ENCODE measurements at places on chromosomes 16 and 17. TPM values are rescaled to one million over a fixed set of nuclear protein-coding genes. Genes with fewer than 3 reads are reported as not detected.

DNA sequence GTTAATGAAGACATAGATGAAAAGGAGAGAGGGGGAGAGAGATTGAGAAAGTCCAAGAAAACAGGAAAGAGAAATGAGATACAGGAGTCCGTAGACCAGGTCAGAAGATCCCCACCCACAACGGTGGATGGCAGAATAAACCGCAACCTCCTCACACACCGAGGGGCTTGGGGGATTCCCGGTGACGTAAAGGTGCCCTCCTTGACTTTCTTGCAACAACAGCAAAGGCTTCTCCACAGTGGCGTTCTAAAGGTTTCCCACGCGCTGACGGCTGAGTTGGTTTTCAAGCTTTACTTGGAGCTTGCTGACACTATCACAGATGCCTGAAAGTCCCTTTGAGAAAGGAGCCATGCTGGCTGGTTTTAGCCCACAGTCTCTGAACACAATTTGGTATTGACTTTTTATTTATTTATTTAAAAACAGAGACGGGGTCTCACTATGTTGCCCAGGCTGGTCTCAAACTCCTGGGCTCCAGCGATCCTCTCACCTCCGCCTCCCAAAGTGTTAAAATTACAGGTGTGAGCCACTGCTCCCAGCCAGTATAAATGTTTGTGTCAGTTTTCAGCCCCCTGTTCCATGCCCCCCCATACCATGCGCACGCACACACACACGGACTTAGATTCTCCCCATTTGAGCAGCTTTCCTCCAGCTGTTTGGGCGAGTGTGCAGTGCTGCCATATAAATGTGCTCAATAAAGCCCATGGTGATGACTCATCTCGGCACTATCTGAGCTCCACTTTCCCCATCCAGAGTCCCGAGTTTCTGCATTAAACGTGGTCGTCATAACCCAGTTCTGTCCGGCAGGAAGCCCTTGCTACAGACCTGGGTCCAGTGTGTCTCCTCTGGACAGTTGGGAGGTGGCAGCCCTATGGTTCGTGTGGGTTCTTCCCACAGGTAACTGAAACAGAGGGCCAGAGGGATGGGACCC lies 33.0 kb upstream of the SEC14L1 start:
- DNase-seq, result no peak

DNA sequence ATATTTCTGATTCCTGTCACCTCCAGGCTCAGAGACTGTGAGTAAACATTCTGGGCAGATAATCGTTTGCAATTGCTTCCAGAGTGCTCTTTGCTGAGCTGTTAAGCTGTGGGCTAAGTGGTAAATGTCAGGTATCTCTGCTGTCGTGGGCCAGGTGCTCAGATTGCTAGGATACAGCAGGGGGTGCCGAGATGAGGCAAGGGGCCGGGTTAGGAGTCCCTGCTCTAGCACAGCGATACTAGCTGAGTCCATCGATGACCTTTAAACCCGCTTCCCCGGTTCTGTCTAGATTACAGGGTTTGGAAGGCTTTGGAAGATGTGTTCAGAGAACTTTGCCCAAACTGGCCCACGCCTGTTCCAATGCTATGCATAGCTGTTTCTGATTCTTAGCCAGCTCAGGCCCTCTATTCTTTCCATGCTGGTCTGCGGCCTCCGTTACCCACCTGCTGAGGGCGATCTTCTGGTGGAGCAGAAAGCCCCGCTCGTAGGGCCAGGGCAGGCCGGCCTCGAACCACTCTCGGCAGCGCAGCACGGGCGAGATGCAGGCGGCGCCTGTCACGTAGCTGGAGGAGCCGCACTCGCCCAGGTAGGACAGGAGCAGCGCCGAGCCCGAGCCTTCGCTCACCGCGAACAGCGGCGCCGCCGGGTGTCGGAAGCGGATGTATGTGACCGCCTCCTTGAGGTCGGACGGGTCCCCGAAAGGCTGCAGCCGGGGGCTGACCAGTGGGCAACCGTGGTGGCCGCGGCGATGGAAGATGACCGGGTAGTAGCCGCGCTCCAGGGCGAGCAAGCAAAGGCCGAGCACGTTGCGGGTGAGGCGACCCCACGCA lies 979 bp downstream of the ABHD15 start:
- DNase-seq, result no peak

The TP53TG3 gene
- not detected for total RNA-seq

- DNase-seq, result no peak
Observed at GRCh38 chr16:84544031-84544773, 39.7 kb upstream of the MEAK7 start.

- no peak for DNase-seq
Observed at GRCh38 chr16:89132194-89133005, 38.7 kb downstream of the ACSF3 start.

The RHOT1 gene
- total RNA-seq, result 20.3 TPM

- DNase-seq, result no peak
Observed at GRCh38 chr16:51982715-51983680, 563.9 kb downstream of the TOX3 start.

The KRTAP4-9 gene
- not detected for total RNA-seq

The CCDC200 gene
- not detected for total RNA-seq

DNA sequence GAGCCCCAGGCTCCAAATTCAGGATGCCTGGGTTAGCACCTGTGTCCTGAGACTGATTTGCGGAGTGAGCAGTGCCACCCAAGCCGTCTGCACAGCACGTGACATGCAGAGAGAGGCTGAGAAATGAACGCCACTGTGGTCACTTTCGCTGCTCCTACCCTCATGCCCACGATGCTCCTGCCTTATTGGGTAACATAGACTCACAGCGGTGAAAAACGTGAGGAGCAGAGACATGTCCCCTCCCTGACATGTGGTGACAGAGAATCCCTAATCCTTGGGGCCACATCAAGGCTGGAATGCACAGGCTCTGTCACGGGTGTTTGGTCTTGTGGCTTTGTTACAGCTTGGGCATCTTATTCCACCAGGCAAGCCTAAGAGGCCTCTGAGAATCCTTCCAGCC lies 52.1 kb upstream of the CACNG5 start:
- DNase-seq, result no peak

DNA sequence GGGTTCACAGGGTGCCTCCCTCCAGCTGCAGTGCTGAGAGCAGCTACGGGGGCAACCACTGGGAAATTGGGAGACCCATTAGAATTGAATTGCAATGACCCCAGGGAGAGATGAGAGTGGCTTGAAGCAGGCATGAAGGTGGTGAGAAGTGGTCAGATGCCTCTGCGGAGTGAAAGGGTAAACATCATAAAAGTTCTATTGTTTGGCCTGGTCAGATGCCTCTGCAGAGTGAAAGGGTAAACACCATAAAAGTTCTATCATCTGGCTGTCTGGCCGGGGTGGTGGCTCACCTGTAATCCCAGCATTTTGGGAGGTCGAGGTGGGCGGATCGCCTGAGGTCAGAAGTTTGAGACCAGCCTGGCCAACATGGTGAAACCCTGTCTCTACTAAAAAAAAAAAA lies 53.5 kb downstream of the TNFRSF13B start:
- no peak for DNase-seq

The TEKT5 gene
- total RNA-seq, result not detected

The MOSMO gene
- total RNA-seq, result 4.5 TPM

The CHST4 gene
- not detected for total RNA-seq

DNA sequence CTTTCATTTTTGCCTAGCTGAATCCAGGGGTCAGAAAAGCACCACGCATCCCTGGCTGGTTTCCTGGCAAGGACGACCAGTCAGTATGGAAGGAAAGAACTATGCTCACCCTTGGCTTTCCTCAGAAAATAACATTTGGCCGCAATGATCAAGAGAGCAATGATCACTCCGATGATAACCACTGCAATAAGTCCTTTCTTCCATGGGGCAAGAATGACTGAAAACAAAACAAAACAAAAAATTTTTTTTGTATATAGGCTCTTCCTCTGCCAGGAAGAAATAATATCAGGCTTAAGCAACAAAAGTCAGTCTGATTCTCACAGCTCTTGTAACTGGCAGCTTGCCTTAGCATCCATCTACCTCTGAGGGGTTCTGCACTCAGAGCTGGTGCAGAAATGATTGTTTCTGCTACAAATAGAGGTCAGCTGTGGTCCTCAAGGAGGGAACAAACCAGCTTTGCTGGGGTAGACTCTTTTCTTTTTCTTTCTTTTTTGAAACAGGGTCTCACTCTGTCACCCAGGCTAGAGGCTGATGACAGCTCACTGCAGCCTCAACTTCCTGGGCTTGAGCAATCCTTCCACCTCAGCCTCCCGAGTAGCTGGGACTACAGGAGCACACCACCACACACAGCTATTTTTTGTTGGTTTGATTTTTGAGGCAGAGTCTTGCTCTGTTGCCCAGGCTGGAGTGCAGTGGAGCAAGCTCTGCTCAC lies 35.7 kb downstream of the PECAM1 start:
- no peak for DNase-seq

The ENPP7 gene
- not detected for total RNA-seq

The NUFIP2 gene
- 25.4 TPM for total RNA-seq

GRCh38 chr17:21035406-21035805 lies 7.4 kb downstream of the USP22 start:
- DNase-seq, result no peak

GRCh38 chr17:29138184-29138955 lies 41.8 kb downstream of the MYO18A start:
- DNase-seq, result no peak

GRCh38 chr17:66422186-66422585 lies 119.8 kb downstream of the PRKCA start:
- DNase-seq, result no peak

The FAM20A gene
- total RNA-seq, result 9.6 TPM

GRCh38 chr17:30422171-30422570 lies 43.4 kb downstream of the CPD start:
- no peak for DNase-seq

DNA sequence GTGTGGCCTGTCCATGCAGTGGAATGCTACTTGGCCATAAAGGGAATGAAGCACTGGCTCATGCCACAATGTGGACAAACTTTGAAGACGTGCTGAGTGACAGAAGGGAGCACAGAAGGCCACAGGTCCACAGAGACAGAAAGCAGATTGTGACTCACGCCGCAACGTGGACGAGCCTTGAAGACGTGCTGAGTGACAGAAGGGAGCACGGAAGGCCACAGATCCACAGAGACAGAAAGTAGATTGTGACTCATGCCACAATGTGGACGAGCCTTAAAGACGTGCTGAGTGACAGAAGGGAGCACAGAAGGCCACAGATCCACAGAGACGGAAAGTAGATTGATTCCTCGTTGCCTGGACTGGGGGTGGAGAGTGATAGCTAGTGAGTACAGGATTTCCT lies 19.2 kb downstream of the ZC3H18 start:
- DNase-seq, result no peak

DNA sequence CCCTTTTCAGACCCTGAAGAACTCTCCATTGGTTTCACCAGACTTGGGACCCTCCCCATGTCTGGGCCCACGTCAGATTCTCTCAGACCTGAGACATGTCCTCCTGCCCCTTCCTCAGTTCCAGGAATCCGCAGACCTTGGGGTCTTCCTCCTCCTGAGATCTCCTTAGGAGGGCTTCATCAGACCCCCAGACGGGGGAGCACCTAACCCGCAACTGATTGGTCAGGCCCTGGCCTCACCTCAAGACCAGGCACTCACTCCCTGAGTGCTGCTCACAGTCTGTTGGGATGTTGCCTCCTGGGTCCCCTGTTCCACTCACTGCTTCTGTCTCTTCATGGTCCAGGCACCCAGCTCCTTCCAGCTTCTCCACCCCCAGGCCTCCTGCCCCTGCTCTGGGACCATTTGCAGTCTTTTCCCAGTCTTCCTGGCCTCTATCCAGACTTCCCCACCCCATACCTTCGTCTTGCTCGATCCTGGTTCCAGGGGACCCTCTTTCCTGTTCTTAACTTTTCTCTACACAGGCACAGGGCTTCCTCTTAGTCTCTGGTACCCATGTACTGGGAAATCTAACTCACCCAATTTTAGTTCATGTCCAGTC lies 1.2 kb downstream of the GID4 start:
- DNase-seq, result no peak

- DNase-seq, result no peak
Observed at GRCh38 chr17:82118815-82119380, 20.9 kb upstream of the FASN start.

DNA sequence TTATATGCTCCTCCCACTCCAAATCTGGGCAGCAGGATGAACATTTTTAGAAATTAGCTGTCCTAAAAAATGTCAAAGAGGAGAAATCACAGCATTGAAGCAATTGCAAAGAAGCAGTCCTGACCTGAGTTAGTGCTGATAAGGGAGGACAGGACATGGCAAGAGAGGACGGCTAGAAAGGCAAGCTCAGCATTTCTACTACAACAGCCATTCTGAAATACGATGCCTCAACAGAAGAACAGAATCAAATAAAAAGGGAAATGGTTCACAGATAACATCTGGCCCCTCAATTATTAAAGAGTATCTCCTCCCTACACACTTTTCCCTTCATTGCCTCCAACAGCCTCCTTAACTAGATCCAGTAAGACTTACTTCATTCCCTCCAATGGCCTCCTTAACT lies 18.3 kb downstream of the VPS53 start:
- no peak for DNase-seq

GRCh38 chr16:55613613-55614335 lies 42.0 kb upstream of the SLC6A2 start:
- no peak for DNase-seq

DNA sequence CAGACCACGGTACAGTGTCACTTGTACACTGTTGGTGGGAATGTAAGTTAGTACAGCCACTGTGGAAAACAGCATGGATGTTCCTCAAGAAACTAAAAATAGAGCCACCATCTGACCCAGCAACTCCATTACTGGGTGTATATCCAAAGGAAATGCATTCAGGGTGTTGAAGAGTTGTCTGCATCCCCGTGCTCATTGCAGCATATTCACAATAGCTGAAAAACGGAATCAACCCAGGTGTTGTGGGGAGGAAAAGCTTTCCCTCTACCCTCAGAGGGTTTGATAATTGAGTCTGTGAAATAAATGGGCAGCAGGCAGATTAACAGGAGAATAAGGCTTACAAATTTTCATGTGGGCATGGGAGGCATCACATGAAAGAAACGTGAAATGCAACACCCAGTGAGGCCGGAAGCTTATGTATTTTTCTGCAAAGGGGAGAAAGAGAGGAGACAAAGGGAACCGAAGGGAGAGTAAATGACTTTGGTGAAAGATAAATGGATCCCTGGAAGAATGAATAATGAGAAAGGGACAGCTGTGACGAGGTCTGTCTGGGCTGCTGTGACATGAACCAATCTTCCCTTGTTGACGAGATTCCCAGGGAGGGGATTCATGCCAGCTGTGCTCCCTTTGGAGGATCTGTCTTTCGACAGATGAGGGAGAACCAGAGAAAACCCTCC lies 106.2 kb downstream of the KCNJ12 start:
- DNase-seq, result no peak

DNA sequence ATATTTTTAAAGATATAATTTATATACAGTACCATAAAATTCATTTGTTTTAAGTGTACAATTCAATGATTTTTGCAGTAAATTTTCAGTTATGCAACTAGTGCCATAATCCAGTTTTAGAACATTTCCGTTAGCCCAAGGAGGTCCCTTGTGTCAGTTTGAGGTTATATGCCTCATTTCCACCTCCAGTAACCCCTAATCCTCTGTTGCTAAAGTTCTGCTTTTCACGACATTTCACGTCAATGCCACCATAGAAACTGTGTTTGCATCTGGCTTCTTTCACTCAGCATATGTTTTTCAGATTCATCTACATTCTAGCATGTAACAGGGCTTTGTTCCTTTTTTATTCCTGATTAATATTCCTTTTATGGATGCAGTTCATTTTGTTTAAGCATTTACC lies 42.4 kb upstream of the NUDT7 start:
- DNase-seq, result no peak

The SLC47A1 gene
- total RNA-seq, result 6.9 TPM

All from esophagus squamous epithelium (tissue), 5 donors.